ENCODE measurements at places on chromosomes 5 and 9.

- DNase-seq: no peak
These were observed 104.3 kb downstream of the CEMIP2 start for GRCh38 chr9:71663931-71664459.

DNA sequence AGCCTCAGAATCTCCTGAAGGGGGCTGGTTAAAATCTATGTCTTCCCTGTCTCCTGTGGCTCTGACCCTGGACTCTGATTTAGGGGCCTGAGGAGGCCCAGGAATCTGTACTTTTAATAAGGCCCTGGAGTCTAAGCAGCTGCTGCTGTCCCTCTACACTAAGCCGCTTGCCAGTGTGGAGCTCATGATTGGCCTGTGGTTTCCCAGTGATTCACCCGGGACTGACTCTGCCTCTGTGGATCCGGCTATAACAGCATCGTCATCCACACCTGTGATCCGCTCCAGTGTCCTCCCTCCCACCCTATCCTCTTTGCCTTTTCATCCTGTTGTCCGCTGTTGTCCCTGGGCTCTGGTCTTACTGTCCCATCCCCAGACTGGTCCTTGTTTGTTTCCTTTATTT is 3.7 kb downstream of the SLC31A2 start:
- DNase-seq: no peak

GRCh38 chr5:131265311-131265803 is 1.5 kb downstream of the CDC42SE2 start:
- no peak for DNase-seq

- no peak for DNase-seq
These were observed 31.9 kb downstream of the PALM2AKAP2 start for GRCh38 chr9:109811876-109812275.

- DNase-seq: no peak
These were observed 13.8 kb upstream of the COL15A1 start for GRCh38 chr9:98929895-98930341.

DNA sequence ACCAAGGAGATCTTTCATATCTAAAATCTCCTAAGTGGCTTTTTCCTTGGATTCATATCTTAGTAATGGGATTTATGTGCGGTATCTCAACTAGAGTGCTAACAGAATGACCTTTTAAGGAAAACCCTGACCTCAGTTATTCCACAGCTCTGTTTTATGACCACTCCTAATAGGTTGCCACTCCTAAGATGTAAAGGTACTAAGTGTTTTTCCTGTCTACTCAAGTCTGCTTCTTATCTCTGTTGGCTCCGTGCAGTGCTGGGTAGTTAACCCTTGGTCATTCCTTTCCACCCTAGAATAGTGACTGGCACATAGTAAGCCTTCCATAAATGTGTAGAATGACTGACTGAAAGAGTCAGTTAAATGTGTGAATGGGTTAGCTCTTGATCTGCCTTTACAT is 161.4 kb downstream of the DOCK2 start:
- DNase-seq: no peak

DNA sequence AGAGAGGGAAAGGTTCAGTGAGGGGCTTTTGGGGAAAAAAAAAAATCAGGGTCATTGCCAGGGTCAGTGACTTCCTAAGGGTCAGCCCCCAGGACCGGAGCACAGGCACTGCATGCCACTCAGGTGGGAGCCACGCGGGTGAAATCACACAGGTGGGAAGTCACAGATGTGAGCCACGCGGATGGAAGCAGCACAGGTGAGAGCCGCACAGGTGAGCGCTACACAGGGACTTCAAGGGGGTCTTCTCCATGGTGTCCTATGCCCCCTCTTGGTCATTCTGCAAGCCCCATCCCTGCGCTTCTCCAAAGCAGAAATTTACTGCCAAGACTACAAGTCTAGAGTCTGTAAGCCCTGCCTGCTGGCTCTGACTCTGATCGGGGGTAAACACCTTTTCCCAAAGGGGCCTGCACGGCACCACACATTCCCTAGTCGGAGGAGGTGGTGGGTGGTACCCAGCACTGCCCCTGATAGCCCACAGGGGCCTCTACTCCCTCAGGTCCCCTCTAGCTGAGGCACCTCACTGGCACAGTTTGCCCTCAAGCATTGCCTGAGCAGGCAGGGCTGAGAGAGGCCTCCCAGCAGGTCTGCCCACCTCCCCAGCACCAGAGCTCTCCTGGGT is 18.3 kb upstream of the OBP2B start:
- no peak for DNase-seq

GRCh38 chr9:100515578-100516494 is 42.9 kb downstream of the TMEFF1 start:
- no peak for DNase-seq

GRCh38 chr9:131984564-131984963 is 95.1 kb downstream of the MED27 start:
- DNase-seq: no peak

DNA sequence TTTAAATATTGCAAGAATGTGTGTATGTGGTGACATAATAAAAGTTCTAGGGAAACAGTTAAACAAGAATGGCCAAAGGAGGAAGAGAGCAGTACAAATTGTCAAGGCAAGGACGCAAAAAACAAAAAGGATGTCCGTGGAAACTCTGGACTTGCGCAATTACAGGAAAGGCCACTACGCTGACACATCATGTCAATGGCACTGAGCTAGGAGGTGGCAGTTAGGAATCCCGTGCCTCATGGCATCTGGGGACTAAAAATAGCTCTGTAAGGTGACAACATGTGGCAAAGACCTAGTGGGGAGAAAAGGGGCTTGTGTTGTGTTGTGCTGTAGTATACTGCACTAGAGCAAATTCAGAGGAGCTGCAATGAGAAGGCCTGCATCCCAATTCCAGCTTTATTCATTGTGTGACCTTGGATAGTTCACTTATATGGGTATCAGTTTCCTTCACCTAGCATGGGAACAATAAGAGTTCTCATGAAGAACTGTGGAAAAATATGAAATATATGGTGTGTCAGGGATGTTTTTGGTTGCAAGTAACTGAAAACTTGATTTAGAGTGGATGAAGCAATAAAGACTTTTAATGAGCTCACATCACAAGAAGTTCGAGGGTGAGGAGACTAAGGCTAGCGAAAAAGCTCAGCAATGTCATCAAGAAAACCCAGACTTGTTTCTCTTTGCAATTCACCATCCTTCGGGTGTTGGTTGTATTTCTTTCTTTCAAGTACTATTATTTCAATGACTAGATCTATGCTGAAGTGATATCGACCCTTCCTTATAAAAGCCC is 124.1 kb upstream of the STC2 start:
- no peak for DNase-seq

DNA sequence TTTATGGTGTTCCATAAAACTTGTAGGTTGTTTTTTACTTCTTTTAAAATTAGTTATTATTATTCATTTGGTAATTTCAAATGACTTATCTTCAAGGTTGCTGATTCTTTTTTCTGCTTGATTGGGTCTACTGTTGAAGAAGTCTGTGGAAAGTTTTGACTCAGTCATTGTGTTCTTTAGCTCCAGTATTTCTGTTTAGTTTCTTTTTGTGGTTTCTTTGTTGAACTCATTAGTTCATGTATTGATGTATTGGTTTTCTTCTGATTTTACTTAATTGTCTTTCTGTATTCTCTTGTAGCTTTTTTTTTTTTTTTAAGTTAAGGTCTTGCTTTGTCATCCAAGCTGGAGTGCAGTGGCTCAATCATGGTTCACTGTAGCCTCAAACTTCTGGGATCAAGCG is 345.4 kb upstream of the MEF2C start:
- no peak for DNase-seq

- DNase-seq: no peak
These were observed 20.6 kb upstream of the VCAN start for GRCh38 chr5:83450967-83451248.

DNA sequence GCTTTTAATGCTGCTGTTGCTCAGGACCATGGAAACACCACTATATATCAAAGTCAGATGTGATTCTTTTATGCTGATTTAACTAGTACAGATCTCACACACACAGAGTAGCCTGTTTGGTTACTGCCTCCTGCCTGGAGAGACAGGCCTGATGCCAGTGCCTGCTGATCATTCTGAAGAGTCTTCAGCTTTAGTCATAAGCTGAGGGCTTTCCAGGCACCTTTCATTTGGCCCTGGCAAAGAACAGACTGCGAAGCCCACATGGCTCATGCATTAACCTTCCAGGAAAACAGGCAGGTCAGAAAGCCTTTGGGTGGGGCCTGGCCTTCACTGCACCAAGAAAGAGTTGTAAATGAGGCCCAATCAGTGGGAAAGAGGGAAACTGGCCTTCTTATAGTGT is 144.7 kb downstream of the SAXO1 start:
- no peak for DNase-seq

DNA sequence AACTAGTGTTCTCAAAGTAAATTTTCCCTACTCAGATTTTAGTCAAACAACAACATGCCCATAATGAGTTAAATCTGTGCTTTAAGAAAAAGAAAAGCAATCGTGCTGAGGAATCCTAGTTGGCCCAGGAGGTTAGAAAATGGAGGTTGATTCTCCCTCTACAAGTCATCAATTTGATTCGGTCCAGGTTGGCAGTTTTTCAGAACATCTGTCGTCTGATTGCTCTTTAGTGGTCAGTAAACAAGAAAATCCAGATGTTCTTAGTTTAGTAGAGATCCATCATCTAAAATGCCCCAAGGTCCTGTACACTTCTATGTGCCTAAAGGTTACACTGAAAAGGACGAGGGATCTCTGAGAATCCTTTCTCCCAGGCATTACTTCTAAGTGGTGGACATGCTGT is 659.2 kb downstream of the MTRR start:
- no peak for DNase-seq

- no peak for DNase-seq
These were observed 176.1 kb downstream of the PCSK1 start for GRCh38 chr5:96256795-96257470.

GRCh38 chr5:142301540-142301939 is 23.3 kb downstream of the SPRY4 start:
- DNase-seq: no peak

Measured in progenitor cell of endocrine pancreas (in vitro differentiated cells).